Neural crest cell (in vitro differentiated cells): ENCODE measurements at places on chromosomes 1 and 21. TPM values are rescaled to one million over a fixed set of nuclear protein-coding genes. Genes with fewer than 3 reads are reported as not detected.

The NIT1 gene
- total RNA-seq = 48.6 and 53.9 TPM in 2 replicates

GRCh38 chr21:39016740-39017315 is 166.4 kb downstream of the PSMG1 start:
- DNase-seq = no peak

DNA sequence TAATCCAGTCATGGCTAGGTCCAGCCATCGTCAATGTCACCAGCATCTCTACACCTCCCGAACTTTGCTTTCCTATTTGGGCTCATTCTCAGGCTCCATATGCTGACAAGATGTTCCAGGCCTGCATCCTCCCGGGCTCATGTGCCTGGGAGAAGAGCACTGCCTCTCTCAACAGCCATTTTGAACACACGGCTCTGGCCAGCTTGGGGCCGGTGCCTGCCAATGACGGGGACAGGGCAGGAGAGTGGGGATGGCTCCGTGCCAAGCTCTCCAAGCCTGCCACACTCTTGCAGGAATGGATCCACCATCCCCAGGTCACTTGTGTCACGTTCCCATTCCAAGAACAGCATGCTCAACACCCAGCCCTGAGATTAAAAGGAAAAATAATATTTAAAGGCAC is 61.4 kb upstream of the PAX7 start:
- DNase-seq = no peak

GRCh38 chr1:8533907-8534306 is 216.0 kb downstream of the SLC45A1 start:
- DNase-seq = no peak

- DNase-seq = no peak
Measured at GRCh38 chr1:101285922-101286570, 49.2 kb downstream of the S1PR1 start.

- no peak for DNase-seq
Measured at GRCh38 chr1:220012259-220012658, 34.0 kb downstream of the EPRS1 start.
